ENCODE measurements at places on chromosomes 5 and 9. TPM values are rescaled to one million over a fixed set of nuclear protein-coding genes. Genes with fewer than 3 reads are reported as not detected.

DNA sequence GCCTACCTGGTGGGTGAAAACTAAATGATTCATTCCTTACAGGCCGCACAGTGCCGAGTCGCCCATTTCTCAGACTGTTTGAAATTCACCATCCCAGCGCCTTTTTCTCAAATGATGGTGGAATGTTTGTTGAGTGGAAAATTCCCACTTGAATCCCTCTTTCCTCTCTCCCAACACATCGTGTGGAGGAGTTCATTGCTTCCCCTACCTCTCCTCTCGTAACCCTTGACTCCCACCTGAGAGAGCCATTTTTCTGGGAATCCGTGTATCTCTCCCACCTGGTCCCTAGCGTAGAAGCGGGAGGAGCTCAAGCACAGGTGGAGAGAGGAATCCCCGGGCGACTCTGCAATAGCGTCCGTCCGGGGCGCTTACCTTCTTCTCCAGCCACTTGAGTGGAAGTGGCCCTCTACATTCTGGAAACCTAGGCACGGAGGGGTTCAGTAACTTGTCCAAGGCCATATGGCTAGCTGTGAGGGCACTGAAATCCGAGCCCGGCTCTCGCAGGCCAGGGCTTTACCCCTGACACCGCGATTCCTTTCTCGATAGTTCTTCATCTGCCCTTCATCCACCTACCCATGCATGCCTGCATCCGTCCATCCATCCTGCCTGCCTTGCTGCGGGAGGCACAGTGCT lies 683 bp downstream of the OSMR start:
- peak overlapping the region; percentile 79 for H3K4me3 ChIP-seq
- H3K27me3 ChIP-seq: peaks cover 4% of the 10 kb centered on the region
- DNase-seq: peak; percentile 44
- H3K27ac ChIP-seq: no peak overlapping the region

Gene SLC23A1
- not detected for total RNA-seq

Gene PCDHGC4
- 4.0 TPM for total RNA-seq

DNA sequence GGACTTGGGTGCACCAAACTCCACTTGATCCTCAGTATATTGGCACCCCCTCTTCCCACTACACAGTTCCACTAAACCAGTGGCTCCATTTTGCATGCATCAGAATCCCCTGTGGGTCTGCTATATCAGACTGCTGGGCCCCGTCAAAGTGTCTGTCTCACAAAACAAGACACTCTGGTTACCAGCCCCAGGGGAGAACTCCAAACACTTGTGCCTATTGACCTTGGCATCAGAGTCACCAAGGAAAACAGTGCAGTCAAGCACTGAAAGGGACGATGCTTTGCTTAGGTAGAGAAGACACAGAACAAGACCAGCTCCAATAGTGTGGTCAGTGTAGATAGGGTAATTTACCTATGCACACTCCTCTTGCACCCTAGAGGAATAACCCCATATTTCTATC lies 205.8 kb upstream of the RAI14 start:
- no peak overlapping the region for H3K4me3 ChIP-seq
- H3K4me1 ChIP-seq: no peaks in the 10 kb centered on the region
- DNase-seq: no peak
- no peaks in the 10 kb centered on the region for H3K27me3 ChIP-seq

Gene F2R
- total RNA-seq: 14.8 TPM

Gene CCDC152
- total RNA-seq: 0.13 TPM

Gene PCDHA1
- total RNA-seq: 0.61 TPM

DNA sequence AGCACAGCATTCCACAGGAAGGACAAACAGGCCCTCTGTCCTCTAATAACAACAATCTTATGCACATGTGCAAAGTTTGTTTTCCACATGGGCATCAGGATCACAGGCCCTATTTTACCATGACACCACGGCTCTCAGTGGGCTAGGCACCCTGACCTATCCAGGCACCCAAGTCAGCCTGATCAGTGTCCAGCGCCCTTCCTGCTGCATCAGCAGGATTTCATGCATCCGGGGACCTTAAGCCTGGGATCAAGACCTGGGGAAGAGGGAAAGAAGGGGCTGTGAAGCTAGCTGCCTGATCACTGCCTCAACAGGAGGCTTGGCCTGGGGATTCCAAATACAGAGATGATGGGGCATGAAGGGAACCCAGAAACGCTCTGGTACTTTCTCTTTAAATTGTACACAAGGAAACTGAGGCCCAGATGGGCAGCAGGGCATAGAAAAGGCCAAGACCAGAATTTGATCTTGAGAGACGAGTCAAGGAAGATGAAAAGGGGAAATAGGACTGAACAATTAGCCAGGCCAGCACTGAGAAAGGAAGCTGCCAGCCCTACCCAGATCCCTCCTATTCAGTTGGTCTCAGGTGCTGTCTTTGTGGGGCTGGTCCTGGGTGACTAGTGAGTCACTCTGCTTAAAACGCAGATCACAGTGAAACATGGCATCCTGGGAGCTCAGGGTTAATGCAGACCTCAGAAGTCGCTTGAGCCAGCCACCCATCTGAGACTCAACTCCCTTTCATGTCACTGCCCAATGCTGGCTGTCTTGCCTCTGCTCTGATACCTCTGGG lies 57.9 kb downstream of the SHB start:
- no peak for DNase-seq
- peaks cover 20% of the 10 kb centered on the region for H3K36me3 ChIP-seq
- H3K27me3 ChIP-seq: no peaks in the 10 kb centered on the region
- H3K4me1 ChIP-seq: peaks cover 25% of the 10 kb centered on the region
- no peak overlapping the region for H3K4me3 ChIP-seq

Gene UQCRQ
- 293 TPM for total RNA-seq

GRCh38 chr5:32275396-32275741 lies 37.4 kb downstream of the MTMR12 start:
- H3K27me3 ChIP-seq: no peaks in the 10 kb centered on the region
- H3K36me3 ChIP-seq: peaks cover 30% of the 10 kb centered on the region
- DNase-seq: no peak
- no peak overlapping the region for H3K4me3 ChIP-seq
- H3K4me1 ChIP-seq: peaks cover 6% of the 10 kb centered on the region

Gene ADCY2
- total RNA-seq: 31.3 TPM

Gene AP3S1
- 74.5 TPM for total RNA-seq

GRCh38 chr5:132405646-132406045 lies 36.1 kb downstream of the SLC22A5 start:
- DNase-seq: no peak
- H3K4me1 ChIP-seq: no peaks in the 10 kb centered on the region
- H3K36me3 ChIP-seq: no peaks in the 10 kb centered on the region
- no peak overlapping the region for H3K27ac ChIP-seq
- no peak overlapping the region for H3K4me3 ChIP-seq

GRCh38 chr5:106906199-106906598 lies 764.5 kb downstream of the EFNA5 start:
- H3K4me3 ChIP-seq: no peak overlapping the region
- no peaks in the 10 kb centered on the region for H3K36me3 ChIP-seq
- no peak overlapping the region for H3K27ac ChIP-seq
- H3K4me1 ChIP-seq: peaks cover 2% of the 10 kb centered on the region

DNA sequence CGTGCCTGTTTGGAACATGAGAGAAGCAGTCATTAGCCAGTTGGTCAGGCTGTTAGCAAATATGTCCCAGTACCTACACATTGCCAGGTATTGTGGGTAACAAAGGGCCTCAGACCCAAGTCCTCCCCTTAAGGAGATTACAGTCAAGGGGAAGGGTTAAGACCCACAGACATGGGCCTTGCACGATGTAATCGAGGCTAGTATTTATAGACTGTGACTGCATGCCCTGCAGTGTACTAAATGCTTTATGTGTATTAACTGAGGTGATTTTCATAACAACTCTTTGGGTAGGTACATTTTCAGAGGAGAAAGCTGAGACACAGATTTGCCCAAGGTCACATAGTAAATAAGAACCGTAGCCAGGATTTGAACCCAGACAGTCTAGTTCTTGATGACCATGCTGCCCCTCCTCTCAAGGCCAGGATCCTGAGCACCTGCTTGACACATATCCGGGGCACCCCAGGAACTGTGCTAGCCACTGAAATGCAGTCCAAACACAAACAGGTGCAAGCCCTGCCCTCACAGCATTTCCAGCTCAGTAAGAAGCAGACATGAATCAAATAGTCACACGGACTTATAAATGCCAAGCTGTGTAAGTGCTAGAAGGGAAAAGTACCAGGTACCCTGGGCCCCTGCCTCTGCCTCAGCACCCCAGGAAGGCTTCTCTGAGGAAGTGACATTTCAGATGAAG lies 32.0 kb upstream of the GRPEL2 start:
- no peak overlapping the region for H3K4me3 ChIP-seq
- H3K27me3 ChIP-seq: no peaks in the 10 kb centered on the region
- DNase-seq: no peak
- H3K4me1 ChIP-seq: no peaks in the 10 kb centered on the region
- no peaks in the 10 kb centered on the region for H3K36me3 ChIP-seq

DNA sequence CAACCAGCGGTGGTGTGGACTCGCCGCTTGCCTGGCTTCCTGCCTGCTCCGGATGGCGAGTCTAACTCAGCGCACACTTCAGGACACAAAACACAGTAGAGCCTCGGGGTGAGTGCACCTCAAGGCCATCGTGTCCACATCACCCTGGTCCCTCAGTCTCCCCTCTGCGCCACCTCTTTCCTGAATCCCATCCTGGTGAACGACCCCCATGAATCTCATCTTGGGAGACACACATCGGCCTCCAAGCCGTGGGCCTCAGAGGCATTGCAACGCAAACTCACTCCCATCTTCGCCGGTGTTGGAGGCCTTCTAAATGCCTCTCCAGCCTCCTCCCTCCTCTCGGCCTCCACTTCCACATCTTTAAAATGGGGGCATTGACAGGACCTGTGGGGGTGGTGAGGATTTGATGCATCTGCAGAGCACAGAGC lies 124.3 kb downstream of the COL23A1 start:
- peaks cover 5% of the 10 kb centered on the region for H3K4me1 ChIP-seq
- no peaks in the 10 kb centered on the region for H3K36me3 ChIP-seq
- H3K27ac ChIP-seq: no peak overlapping the region
- H3K4me3 ChIP-seq: no peak overlapping the region
- H3K27me3 ChIP-seq: no peaks in the 10 kb centered on the region
- DNase-seq: no peak

Gene NRG2
- total RNA-seq: 0.13 TPM
